ENCODE measurements at places on chromosomes 12 and 14.
A peak's percentile ranks its signal among the peaks of the same experiment; 100 is the strongest.

- peak; percentile 1 for DNase-seq
Measured at GRCh38 chr12:29889737-29890136, 106.0 kb upstream of the TMTC1 start.

DNA sequence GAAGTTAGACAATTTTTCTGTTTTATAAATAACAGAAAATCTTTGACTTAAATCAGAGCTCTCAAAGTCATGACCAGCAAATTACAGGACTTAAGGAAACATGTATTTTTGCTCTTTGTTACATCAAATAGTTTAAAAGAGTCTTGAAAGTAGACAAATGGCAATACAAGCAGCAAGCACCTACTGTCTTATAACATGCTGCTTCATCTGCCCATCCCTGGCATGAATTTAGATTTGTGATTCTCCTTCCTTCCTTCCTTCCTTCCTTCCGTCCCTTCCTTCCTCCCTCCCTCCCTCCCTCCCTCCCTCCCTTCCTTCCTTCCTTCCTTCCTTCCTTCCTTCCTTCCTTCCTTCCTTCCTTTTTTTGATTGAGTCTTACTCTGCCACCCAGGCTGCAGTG, 715.6 kb upstream of the FLRT2 start:
- DNase-seq, result no peak

GRCh38 chr14:67461341-67461985, 27.1 kb downstream of the TMEM229B start:
- DNase-seq, result no peak

DNA sequence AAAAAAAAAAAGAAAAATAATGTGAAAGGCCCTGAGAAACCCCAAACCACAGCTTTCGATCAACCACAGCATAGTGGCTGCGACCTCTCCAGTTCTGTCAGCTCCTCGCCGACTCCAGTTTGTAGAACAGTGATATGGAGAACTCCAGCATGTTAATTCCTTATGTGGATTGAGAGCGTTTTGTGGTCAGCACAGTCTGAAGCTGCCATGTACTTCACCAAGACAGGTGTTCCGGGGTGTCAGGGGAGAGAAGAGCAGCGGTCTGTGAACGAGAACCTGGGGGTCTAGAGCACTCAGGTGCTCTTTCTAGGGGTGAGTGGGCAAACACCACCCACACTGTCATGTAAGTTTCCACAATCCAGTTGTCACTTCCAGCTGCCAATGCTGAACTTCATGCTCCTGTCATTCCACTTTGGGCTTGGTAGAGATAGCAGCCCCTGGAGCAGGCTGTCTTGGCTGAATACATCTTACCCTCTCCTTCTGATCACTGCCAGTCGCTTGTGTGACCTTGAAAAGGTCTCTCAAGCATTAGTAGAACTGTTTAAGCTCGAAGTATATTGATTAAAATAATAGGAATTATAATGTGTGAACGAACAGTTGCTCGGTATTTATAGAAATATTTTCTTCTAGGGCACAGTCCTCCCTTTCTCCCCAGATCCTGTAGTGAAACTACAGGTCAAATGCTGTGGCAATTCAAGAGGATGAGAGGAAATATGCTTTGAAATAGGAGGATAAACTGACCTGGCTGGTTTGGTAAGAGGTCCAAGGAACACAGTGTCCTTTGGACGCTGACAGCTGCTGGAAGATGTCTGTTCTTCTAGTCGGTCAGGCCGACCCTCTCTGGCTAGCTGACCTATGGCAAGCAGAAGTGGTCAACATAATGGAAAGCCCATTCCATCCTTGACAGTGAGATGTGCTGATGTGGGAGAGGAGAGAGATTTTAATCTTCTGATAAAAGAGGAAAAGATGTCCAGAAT, 15.7 kb upstream of the MAX start:
- DNase-seq, result no peak

DNA sequence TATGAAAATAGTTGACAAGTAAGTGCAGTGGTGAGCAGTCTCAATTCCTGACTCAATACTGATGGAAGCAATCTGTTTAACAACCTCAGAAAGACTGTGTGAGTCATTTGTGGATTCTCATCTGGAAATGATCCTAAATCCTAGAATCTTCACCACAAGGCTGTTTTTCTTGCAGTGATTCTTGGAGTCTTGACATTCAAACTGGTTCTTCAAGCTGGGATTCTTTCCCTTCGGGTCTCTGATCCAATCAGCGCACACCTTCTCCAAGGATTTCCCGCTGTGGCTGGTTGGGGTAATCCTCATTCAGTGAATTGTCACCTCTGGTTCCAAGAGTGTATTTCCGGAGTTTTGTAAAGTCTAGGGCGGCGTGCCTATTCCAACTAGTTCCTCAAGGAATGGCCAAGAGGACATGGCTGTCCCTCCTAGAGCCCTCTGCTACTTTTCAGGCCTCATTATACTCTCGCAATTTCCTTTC, 37.7 kb upstream of the FOXJ2 start:
- no peak for DNase-seq

- peak; percentile 8 for DNase-seq
Measured at GRCh38 chr12:128387811-128388422, 120.9 kb downstream of the TMEM132C start.

GRCh38 chr14:71235875-71236274, 328.6 kb downstream of the PCNX1 start:
- no peak for DNase-seq

Measured in stimulated activated CD4-positive, alpha-beta T cell treated with anti-CD3 and anti-CD28 coated beads, TNF-alpha, amount 100 ng/mL, for 48 hours (primary cell).